ENCODE measurements at places on chromosomes 4 and X. TPM values are rescaled to one million over a fixed set of nuclear protein-coding genes. Genes with fewer than 3 reads are reported as not detected.

Gene TENM3
- total RNA-seq, result 62.0 TPM

Gene GRIA3
- total RNA-seq, result 3.4 TPM

Gene PDGFRA
- 138 TPM for total RNA-seq

Gene TEC
- 3.2 TPM for total RNA-seq

Gene MAMLD1
- 3.5 TPM for total RNA-seq

Gene SYN1
- 0.41 TPM for total RNA-seq

Gene BST1
- 4.7 TPM for total RNA-seq

Gene DMRTC1
- total RNA-seq, result 0.62 TPM

Gene TREX2
- 2.2 TPM for total RNA-seq

Gene GYG2
- 1.6 TPM for total RNA-seq

Gene CT45A3
- total RNA-seq, result not detected

Gene HOPX
- 60.1 TPM for total RNA-seq

Gene MSX1
- 3.7 TPM for total RNA-seq

Gene SYTL4
- total RNA-seq, result 7.7 TPM

Gene PAK3
- total RNA-seq, result 5.5 TPM

Gene NALF2
- total RNA-seq, result 0.10 TPM

Gene SPIN4
- total RNA-seq, result 9.8 TPM

Gene CENPVL2
- total RNA-seq, result not detected

All from tongue (tissue), 3 donors.